Sciatic nerve (tissue), 2 donors: ENCODE measurements at places on chromosomes 16 and 17.

DNA sequence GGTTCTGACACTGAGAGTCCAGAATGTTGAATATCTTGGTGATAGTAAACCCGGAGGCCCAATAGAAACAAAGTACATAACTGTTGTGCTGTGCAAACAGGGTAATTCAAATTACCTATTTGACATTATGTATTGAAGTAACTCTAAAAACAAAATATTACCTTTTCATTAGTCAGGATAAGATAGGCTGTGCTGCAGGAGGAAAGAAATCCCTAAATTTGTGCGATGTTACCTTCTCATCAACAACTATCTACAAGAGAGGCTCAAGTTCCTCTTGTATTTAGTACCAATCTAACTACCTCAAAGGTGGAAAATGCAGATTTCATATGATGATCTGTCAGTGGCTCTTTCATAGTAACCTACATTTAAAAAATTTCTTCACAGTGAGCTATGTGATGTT is 367.2 kb downstream of the ZFHX3 start:
- DNase-seq = no peak

- no peak for DNase-seq
Observed at GRCh38 chr16:23283571-23283970, 18.5 kb upstream of the SCNN1B start.

DNA sequence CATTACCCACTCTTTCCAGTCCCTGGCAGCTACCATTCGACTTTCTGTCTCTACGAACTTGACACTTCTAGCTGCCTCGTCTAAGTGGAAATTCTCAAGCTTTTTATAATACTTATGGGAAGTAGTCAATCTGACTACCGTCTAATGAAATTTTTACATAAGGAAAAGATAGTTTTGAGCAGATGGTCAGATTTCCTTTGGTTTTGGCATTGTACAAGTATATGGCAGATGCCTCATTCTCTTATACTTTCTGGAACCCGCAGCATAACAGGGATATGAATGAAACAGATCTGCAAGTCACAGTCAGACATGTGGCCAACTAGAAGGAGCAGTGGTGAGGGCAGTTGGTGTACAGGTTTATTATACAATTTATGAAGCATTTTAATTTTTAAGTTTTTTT is 146.0 kb downstream of the PITPNC1 start:
- DNase-seq = no peak

DNA sequence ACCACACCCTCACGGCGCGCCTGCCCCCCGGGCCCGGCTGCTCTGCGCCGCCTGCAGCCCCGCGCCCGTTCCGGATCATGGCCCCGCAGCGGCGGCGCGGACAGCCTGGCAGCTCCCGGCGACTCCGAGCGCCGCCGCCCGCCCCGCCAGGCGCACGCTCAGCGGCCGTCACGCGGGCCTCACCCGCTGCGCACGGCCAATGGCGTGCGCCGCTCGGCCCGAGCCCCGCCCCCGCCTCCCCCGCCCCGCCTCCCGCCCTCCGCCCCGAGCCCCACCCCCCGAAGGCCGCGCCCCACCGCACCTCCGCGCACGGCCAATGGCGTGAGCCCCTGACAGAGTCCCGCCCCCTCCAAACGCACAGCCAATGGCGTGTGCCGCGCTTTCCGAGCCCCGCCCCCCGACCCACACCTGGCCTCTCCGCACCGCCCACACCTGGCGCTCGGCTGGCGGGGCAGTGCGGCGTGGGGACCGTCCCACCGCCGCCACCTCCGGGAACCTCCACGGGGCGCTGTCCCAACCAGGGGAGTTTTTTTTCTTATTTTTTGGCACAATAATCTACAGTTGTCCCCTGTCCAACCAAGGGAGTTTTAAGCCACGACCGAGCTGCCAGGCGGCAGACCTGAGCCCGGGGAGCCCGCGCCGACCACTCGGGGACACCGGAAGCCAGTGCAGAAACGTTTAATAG is at the start of gene PCYT2:
Gene PCYT2, minus strand, starts transcription at position 123 of the 685 bp plus-strand sequence. Its CDS starts 44 bp downstream, at position 79.
- DNase-seq = peak; percentile 95

DNA sequence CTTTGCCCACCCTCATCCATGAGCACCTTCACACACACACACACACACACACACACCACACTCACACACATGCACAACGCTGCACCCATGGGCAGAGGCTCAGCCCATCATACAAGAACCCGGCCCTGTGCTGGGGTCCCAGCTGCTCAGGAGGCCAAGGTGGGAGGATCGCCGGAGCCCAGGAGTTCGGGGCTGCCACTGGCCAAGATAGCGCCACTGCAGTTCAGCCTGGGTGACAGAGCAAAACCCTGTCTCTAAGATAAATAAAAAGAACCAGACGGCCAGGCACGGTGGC is 3.4 kb upstream of the FSCN2 start:
- DNase-seq = no peak

DNA sequence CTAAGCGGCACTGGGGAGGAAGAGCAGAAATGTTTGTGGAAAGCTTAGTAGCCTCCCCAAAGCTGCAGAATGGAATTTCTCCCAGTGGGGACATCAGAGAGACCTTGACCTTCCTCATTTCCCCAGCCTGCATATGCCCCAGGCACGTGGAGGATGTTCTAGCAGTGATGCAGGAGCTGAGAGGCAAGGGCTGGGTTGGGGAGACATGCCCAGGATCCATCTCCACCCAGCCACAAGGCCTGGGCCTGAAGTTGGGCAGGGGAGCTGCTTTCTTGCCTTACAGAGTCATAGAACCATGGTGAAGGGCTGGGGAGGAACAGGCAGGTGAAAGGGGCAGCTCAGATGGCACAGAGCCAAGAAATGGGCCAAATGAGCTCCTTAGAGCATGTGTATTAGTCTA is 104.0 kb downstream of the TMEM132E start:
- no peak for DNase-seq

- DNase-seq = no peak
Observed at GRCh38 chr16:6382924-6383459, 949.7 kb upstream of the RBFOX1 start.

- no peak for DNase-seq
Observed at GRCh38 chr17:60391471-60392041, 377 bp downstream of the USP32 start.

GRCh38 chr17:13253733-13254410 is 236.0 kb upstream of the ELAC2 start:
- DNase-seq = no peak

- no peak for DNase-seq
Observed at GRCh38 chr16:24214992-24215391, 41.1 kb upstream of the CACNG3 start.

- DNase-seq = no peak
Observed at GRCh38 chr16:19831678-19832077, 53.0 kb downstream of the GPRC5B start.

DNA sequence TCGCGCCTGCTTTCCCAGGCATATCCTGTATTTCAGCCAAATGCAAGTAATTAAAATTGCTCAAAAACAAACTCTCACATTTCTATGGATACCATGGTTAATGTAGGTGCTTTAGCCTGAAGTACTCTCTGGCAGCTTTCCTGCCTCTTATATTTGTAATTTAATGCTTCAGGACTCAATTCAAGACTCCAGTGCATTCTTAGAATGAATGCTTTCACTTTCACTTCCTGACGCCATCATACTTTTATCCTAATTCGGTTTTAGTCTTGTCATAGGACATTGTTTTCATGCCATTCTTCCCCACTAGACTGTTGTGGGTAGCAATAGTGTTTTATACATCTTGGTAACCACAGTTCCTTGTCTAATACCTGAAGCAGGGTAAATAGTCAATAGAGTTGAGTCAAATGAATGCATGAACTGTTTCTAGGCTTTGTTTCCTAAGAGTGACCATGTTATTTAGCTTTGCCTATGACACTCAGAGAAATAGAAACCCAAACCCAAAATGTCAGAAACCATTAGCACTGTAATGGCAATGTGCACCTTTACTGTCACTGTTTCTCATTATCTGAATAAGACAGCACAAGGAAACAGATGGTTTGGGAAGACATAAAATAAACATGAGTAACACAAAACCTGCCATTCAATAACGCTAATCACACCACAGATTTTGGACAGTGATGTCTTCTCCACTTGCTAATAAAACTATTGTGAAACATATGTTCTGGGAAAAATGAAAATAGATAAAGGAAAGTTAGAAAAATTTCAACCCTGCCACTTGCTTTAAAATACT is 705.5 kb downstream of the CDH11 start:
- DNase-seq = no peak

- no peak for DNase-seq
Observed at GRCh38 chr17:29252101-29252791, 5.6 kb downstream of the CRYBA1 start.

- no peak for DNase-seq
Observed at GRCh38 chr17:7408252-7408727, 645 bp downstream of the NLGN2 start.

- no peak for DNase-seq
Observed at GRCh38 chr17:44655983-44656710, at the start of gene MEIOC. Gene MEIOC, plus strand, starts transcription at chr17:44656468. Its CDS starts 146 bp downstream, at chr17:44656614.

DNA sequence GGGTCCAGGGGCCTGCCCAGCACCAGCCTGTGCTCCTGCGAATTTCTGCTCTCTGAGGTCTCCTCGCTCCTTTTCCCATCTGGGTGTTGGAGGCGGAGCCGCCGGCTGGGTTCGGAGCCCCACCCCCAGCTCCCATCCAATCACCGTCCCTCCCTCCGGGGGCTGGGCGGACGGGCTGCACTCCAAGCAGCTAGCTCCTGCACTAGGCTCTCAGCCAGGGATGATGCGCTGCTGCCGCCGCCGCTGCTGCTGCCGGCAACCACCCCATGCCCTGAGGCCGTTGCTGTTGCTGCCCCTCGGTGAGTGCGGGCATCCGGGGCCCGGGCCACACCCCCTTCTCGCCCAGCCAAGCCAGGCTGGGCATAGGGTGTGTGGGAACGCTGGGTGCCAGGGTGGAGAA is at the start of gene NRN1L:
Gene NRN1L, plus strand, starts transcription at position 202 of the 400 bp plus-strand sequence. Its CDS starts 19 bp downstream, at position 221.
- peak; percentile 94 for DNase-seq

- no peak for DNase-seq
Observed at GRCh38 chr17:60640503-60640902, 37.1 kb upstream of the BCAS3 start.

DNA sequence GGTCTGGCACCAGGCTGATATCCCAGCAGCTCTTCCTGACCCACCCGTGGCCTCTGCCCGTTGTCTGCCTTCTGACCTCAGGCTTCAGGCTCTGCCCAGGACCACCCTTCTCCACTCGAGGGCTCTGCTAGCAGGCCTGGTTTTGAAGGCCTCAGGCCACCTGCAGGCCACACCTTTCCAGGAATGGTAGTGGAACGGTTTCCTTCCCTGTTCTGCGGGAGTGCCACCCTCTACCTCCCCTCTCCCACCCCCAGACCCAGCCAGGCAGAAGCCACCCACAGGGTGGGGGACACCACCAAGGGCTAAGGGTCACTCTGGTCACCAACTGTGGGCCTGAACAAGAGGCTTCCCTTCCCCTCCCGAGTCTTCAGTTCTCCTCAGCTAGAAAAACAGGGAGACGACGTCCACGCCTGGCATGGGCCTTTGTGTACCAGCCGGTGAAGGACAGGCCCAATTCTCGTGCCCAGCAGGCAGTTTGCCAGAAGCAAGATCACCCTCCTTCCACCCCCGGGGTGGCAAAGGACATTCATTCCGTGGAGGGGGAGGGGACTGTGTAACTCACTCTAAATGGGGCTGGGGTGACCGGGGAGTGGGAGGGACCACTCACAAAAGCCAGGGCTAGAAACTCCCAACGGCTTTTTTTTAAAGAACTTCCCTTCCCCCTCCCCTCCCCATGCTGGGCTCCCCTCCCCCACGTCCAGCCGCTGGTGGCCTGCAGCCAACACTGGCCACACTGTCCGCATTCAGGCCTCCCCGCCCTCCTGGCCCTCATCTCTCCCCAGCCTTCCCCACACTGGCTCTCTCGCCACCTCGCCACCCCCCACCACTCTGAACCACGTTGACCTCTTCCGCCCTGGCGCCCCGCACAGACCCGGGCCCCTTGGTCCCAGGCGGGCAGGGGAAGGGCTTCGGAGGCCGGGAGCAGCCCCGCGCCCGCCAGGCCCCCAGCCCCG is 7.7 kb downstream of the CBX4 start:
- peak; percentile 91 for DNase-seq

- DNase-seq = no peak
Observed at GRCh38 chr17:63345611-63346010, 100.5 kb downstream of the CYB561 start.

- DNase-seq = no peak
Observed at GRCh38 chr16:77723108-77723514, 797 bp downstream of the NUDT7 start.

- DNase-seq = no peak
Observed at GRCh38 chr16:70656712-70657263, 10.4 kb downstream of the IL34 start.

DNA sequence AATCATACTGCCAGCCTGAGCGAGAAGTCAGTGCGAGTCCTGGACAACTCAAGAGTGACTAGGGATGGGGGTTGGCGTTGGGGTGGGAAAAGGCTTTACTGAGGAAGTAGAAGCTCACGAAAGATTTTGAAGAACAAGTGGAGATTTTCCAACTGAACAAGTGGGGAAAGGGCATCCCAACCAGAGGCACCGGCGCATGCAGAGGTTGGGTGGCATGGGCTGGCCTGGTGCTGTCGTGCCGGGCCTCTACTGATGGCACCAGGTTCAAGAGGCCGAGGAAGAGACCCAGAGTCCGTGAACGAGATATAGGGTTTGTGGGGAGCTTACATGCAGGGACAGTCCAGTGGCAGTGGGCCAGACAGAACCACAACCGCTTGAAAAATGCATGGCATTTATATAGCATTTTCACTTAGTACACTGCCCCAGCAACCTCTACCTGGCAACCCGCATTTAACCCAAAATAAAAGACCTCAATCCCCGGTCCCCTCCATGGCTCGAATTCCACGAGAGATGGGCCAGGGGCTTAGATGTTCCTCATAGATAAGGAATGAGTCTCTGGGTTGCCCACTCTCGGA is 7.7 kb upstream of the ITGA3 start:
- peak; percentile 53 for DNase-seq

DNA sequence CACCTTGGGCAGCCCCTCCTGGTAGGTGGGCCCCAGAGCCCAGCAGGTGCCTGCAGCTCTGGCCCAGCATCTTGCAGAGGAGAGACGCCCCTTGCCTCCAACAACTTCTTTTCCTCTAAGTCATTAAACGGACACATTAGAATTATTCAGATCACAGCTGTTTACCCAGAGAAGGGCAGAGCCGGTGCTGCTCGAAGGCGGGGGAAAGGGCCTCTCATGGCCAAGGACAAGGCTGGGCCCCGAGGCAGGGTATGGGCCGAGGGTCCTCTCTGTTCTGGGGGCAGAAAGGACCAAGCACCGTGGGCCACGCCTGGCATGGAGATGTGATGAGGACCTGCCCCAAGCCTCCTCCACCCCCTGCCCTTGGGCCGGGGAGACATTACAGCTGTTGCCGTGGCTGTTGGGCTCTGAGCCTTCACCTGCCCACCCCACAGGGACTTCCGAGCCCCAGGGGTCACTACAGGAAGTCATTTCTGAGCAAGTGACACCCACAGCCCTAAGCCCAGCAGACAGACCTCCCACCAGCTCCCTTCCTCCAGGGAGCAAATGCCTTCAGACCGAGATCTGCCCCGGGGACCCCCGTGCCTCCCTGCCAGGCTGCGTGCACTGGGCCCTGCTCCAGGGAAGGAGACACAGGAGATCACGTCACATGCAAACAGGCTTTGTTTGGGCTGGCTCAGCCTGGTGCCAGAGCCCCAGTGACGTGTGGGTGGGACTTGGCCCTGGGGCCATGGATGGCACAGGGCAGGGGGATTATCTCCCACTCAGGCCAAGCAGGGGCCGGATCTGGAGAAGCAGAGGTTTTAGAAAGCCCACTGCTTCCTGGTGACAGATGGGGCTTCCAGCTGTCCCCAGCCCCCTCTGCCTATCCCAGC is 699 bp upstream of the PVALEF start:
- no peak for DNase-seq
